ENCODE measurements at places on chromosomes 12 and 14. TPM values are rescaled to one million over a fixed set of nuclear protein-coding genes. Genes with fewer than 3 reads are reported as not detected.

Gene TAS2R30
- 0.49 TPM for total RNA-seq

Gene HOXC5
- total RNA-seq, result not detected

Gene NYNRIN
- total RNA-seq, result 11.7 TPM

Gene CACNA1C
- total RNA-seq, result 0.16 TPM

Gene RD3L
- total RNA-seq, result not detected

Gene VTI1B
- 53.1 TPM for total RNA-seq

Gene SOAT2
- not detected for total RNA-seq

Gene ACSM4
- total RNA-seq, result not detected

Gene PLXNC1
- total RNA-seq, result 2.3 TPM

Gene ZNF605
- 4.5 TPM for total RNA-seq

Gene GPX2
- total RNA-seq, result not detected

Gene CEP170B
- total RNA-seq, result 17.8 TPM

Gene ERBB3
- total RNA-seq, result not detected

Gene LUM
- total RNA-seq, result 209 TPM

Gene PLA2G1B
- total RNA-seq, result not detected
